ENCODE measurements at places on chromosomes 6 and 20.

GRCh38 chr20:8875586-8875985 is 193.3 kb upstream of the PLCB4 start:
- H3K4me3 ChIP-seq = no peak overlapping the region
- H3K36me3 ChIP-seq = no peaks in the 10 kb centered on the region
- H3K4me1 ChIP-seq = no peaks in the 10 kb centered on the region
- no peak overlapping the region for H3K27ac ChIP-seq
- no peaks in the 10 kb centered on the region for H3K27me3 ChIP-seq

GRCh38 chr20:13744352-13744751 is 40.4 kb downstream of the ESF1 start:
- no peaks in the 10 kb centered on the region for H3K36me3 ChIP-seq
- H3K4me1 ChIP-seq = no peaks in the 10 kb centered on the region
- no peak for DNase-seq
- H3K4me3 ChIP-seq = no peak overlapping the region

DNA sequence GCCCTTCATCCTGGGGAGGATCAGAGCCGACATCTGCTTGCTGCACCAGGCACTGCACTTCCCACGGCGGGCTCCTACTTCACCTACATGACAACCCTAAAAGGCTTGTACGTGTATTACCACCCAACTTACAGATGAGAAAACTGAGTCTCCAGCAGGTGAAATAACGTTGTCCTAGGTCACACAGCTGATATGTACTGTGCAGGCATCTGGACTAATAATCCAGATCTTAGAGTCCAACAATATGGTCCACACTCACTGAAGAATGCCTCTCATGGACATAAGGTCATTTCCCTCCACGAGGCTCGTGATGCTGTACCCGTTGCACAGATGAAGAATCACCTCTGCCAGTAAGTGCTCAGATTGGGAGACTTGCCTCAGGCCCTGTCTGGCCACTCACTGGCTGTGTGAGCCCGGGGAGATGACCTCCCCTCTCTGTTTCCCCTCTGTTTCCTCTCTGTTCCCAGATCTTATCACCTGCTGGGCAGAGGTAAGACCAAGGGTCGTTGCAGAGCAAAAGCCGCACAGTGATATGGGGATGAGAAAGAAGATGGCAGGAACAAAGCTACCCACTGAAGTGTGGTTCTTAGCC is 32.1 kb downstream of the TGM2 start:
- H3K4me1 ChIP-seq = no peaks in the 10 kb centered on the region
- no peak for DNase-seq
- H3K4me3 ChIP-seq = no peak overlapping the region
- no peaks in the 10 kb centered on the region for H3K27me3 ChIP-seq

DNA sequence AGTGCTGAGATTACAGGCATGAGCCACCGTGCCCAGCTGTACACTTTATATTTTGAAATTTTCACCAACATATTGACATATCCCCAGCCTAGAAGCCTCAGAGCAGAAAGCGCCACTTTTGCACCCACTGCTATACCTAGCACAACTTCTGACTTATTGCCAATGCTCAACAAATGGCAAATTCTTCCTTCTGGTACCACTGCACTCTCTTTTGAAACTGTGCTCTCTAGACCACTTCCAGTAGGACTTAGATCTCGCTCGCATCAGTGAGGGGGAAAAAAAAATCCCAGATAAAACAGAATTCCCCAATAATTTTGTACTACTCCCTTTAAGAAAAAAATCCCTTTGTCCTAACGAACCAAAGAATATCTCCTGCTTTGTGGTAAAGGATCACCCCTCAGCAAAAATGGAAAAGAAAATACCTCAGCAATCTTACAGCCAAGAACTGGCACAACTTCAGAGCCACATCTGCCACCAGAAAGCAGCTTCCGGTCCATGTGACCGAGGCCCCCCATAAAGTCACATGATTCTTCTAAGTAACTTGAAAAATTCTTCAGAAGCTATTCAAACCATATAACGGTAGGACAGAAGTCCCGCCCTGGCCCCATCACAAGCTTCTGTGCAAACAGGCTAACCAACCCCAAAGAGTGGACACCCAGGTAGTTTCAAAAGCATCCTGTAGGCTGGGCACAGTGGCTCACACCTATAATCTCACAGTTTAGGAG is 18.5 kb upstream of the IL17F start:
- H3K27ac ChIP-seq = no peak overlapping the region
- DNase-seq = no peak
- H3K27me3 ChIP-seq = no peaks in the 10 kb centered on the region
- no peaks in the 10 kb centered on the region for H3K4me1 ChIP-seq

DNA sequence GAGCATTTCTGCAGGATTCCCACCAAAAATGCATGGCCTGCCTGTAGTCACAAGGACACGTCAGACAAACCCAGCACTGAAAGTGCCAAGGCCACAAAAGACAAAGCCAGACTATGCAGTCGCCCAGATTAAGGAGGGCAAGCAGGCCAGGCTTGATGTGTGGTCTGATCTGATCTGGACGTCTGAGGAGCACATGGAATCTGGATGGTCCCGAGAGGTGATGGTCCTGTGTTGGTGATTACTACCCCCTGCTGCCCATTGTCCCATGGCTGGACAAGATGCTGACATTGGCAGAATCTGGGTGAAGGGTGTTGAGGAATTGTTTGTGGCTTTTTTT is 17.1 kb downstream of the NPEPL1 start:
- H3K4me1 ChIP-seq = no peaks in the 10 kb centered on the region
- no peak overlapping the region for H3K27ac ChIP-seq
- DNase-seq = no peak
- H3K36me3 ChIP-seq = no peaks in the 10 kb centered on the region
- no peaks in the 10 kb centered on the region for H3K27me3 ChIP-seq
- H3K4me3 ChIP-seq = no peak overlapping the region

DNA sequence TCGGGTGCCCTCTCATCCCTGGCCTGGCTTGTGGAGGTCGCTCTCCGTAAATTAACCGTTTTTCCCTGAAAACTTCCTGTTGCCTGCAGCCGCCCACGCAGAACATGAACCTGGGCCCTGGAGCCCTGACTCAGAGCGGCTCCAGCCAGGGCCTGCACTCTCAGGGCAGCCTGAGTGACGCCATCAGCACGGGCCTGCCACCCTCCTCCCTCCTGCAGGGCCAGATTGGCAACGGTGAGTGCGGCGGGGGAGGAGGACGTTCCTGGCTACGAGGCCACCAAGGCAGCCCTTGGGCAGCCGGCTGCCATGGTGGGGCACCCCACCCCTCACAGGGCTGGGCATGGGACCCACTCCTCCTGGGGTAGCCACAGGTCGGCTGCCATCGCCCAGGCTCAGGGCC is 17.8 kb downstream of the SS18L1 start:
- peaks cover 36% of the 10 kb centered on the region for H3K36me3 ChIP-seq
- no peaks in the 10 kb centered on the region for H3K27me3 ChIP-seq
- peaks cover 7% of the 10 kb centered on the region for H3K4me1 ChIP-seq
- no peak for DNase-seq
- no peak overlapping the region for H3K4me3 ChIP-seq

GRCh38 chr6:94260765-94261164 is 841.4 kb upstream of the EPHA7 start:
- DNase-seq = no peak
- no peaks in the 10 kb centered on the region for H3K27me3 ChIP-seq
- H3K4me3 ChIP-seq = no peak overlapping the region

DNA sequence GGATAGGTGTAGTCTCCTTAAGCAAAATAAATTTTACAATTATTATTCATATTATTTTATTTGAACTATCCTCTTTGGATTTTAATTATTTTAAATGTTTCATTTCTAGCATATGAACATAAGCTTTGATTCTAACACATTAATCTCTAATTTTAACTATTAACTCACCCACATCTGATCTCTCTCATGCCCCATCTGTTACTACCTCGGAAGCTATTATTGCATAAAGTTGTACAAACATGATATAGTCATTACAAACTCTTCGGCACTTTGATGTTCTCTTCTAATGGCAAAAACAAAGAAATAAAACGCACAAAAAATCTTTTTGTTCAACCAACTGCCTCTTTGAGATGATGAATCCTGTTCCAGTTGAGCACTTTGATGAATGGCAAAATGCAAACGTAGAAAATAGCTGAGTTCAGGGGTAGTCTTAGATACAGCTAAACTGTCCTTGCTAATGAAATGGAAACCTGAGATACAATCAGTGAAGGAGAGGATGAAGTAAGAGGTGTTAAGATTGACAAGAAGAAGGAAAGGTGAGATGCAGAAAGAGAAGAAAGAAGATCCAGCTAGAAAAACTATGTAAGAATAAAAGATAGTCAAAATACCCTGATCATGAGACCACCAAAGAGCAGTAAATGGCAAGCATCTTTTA is 41.1 kb downstream of the EPM2A start:
- H3K4me1 ChIP-seq = no peaks in the 10 kb centered on the region
- H3K4me3 ChIP-seq = no peak overlapping the region
- H3K27ac ChIP-seq = no peak overlapping the region
- DNase-seq = no peak

DNA sequence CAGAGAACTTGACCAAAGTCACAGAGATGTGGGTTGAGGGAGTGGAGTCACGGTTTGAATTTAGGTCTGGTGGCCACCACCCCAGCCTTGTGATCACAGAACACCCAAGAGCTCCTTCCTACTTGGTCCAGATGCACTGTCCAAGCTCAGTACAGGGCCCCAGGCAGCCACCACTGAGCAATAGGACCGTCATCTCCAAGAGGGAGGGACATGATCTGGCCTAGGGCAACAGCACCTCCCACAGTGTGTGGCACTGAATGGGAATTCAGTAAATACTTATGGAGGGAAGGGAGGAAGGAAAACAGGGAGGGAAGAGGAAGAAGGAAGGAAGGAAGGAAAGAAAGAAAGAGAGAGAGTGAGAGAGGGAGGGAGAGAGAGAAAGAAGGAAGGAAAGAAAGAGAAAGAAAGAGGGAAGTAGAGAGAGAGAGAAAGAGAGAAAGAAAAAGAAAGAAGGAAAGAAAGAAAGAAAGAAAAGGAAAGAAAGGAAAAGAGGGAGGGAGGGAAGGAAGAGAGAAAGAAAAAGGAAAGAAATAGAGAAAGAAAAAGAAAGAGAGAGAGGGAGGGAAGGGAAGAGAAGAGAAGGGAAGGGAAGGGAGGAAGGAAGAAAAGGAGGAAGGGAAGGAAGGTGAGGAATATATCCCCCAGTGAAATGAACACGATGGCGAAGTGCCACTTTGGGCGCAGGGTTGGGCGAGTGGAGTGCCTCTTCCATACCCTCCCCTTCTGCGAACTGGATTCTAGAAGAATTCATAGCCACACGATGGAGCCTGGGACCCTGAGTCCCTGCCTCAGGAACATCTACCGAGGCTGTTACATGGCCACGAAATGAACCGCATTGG is 243.7 kb downstream of the TFAP2C start:
- H3K27ac ChIP-seq = no peak overlapping the region
- DNase-seq = no peak
- H3K27me3 ChIP-seq = no peaks in the 10 kb centered on the region
- H3K4me1 ChIP-seq = no peaks in the 10 kb centered on the region
- H3K4me3 ChIP-seq = no peak overlapping the region

DNA sequence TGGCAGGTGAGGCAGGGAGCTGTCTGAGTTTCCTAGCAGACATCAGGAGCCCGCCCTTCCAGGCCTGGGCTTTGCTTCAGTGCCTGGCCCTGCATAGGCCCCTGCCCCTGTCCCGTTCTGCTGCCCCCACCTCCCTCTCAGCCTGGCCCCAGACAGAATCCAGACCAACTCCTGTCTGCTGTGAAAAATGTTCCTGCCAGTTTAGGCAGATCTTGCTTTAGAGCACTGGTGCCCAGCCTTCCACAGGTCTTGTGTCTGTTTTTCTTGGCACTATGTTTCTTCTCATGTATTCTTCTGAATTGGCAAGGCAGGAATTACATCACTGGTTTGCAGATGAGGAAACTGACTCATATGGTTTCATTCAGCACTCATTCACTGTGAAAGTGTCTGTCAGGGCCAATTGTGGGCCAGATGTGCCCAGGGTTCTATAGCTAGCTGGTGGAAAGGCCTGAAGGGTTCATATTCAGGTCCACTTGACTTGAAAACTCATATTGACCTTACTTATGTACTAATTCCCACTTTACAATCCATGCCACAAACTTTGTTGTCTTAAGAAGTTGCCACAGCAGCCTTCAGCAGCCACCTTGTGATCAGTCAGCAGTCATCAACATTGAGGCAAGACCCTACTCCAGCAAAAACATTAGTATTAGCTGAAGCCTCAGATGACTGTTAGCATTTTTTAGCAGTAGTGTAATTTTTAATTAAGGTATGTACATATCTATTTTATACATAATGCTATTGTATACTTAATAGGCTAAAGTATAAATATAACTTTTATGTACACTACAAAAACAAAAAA is 40.5 kb downstream of the HLA-F start:
- H3K36me3 ChIP-seq = no peaks in the 10 kb centered on the region
- H3K4me3 ChIP-seq = no peak overlapping the region
- H3K4me1 ChIP-seq = no peaks in the 10 kb centered on the region
- H3K27me3 ChIP-seq = no peaks in the 10 kb centered on the region
- no peak overlapping the region for H3K27ac ChIP-seq

DNA sequence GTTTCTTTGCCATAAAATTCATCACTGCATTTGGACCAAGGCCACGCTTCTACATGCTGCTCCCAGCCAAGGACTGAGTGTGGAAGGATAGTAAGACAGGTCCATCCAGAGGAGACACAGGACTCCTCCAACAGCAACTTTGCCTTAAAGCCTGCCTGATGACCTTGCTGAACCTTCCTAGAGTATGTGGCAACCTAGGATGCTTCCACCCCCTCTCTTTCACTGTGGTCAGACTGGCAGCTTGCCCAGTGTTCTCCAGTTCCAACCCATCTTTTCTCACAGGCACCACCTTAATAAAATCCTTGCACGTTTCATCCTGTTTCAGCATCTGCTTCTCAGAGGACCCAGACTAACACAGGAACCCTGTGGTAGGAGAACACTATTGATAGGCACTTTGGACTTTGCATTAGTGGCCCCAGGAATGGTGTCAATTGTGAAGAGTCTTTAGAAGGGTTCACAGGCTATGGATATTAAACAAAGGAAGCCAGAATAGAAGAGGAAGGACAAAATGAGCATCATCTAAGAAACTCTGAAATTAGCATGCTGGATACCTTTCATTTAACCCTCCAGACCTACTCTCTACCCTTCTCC is 2.4 kb upstream of the PKHD1 start:
- no peaks in the 10 kb centered on the region for H3K27me3 ChIP-seq
- no peak overlapping the region for H3K4me3 ChIP-seq
- H3K4me1 ChIP-seq = no peaks in the 10 kb centered on the region
- no peak overlapping the region for H3K27ac ChIP-seq
- no peak for DNase-seq
- no peaks in the 10 kb centered on the region for H3K36me3 ChIP-seq

GRCh38 chr6:65182681-65183080 is 524.3 kb downstream of the EYS start:
- no peak overlapping the region for H3K27ac ChIP-seq
- no peaks in the 10 kb centered on the region for H3K4me1 ChIP-seq
- no peaks in the 10 kb centered on the region for H3K36me3 ChIP-seq
- H3K27me3 ChIP-seq = no peaks in the 10 kb centered on the region
- no peak overlapping the region for H3K4me3 ChIP-seq

DNA sequence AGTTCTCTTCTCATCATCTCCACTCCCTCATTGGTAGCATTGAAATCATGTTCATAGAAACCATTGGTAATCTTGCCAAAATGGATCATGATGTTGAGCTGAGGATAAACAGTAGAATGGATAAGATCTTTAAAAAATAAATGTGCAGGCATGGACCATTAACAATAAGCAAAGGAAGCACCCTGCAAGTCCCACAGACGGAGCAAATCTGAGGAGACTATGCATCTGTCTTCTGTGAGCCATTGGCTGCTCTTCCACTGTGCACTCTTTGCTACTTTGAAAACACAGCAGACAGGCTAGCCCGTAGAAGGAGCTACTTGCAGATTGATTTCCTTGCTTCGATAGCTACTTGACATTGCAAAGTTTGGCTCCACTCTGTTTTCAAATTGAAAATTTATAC is 535.0 kb downstream of the PKHD1 start:
- no peaks in the 10 kb centered on the region for H3K4me1 ChIP-seq
- no peaks in the 10 kb centered on the region for H3K27me3 ChIP-seq
- DNase-seq = no peak
- H3K36me3 ChIP-seq = no peaks in the 10 kb centered on the region
